NCI-H510A treated with DMSO at 0.1 percent for 48 hours (cell line): ENCODE measurements at places on chromosomes 5 and 9.
A peak's percentile ranks its signal among the peaks of the same experiment; 100 is the strongest.

- DNase-seq = no peak
Observed at GRCh38 chr5:175689147-175689991, 31.5 kb downstream of the HRH2 start.

DNA sequence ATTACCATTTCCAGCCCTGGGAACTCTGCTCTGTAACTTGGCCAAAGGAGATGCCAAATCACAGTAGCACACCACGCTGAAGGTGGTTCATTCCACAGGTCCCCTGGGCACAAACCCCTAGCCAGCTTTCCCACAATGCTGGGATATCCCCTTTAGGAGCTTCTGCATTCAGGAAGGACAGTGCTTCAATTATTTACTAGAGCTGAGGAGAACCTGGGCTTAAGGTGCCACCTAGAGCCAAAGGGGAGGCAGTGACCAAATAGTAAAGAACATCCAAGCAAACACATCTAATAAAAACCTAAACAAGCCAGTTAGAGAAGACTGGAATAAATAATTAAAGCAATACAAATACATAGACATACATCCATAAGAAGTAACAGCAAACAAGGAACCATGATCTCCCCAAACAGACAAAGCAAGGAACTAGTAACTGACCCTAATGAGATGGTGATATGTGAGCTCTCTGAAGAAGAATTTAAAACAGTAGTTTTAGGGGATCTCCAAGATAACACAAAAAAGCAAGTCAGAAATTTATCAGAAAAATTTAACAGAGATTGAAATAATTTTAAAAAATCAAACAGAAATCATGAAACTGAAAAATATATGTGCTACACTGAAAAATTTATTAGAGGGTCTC, 14.6 kb downstream of the KIF4B start:
- DNase-seq = no peak

GRCh38 chr9:29245351-29245750, 1672.1 kb upstream of the C9orf72 start:
- no peak for DNase-seq

DNA sequence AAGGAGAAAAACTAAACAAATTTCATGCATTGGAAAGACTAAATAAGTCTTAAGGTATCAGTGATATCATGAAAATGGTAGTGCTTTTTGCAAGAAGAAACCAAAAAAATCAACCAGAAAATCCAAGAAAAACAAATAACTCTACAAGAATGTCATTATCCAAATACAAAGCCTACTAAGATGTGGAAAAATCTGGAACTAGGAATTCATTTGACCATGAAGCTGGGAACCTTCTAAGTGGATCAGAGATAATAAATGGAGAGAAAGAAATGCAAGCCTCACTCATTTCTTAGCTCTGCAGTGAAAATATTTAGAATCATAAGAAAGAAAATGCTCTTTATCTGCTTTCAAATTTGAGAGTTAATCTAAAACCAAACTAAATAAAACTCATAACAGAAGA, 51.3 kb downstream of the RASEF start:
- DNase-seq = no peak

DNA sequence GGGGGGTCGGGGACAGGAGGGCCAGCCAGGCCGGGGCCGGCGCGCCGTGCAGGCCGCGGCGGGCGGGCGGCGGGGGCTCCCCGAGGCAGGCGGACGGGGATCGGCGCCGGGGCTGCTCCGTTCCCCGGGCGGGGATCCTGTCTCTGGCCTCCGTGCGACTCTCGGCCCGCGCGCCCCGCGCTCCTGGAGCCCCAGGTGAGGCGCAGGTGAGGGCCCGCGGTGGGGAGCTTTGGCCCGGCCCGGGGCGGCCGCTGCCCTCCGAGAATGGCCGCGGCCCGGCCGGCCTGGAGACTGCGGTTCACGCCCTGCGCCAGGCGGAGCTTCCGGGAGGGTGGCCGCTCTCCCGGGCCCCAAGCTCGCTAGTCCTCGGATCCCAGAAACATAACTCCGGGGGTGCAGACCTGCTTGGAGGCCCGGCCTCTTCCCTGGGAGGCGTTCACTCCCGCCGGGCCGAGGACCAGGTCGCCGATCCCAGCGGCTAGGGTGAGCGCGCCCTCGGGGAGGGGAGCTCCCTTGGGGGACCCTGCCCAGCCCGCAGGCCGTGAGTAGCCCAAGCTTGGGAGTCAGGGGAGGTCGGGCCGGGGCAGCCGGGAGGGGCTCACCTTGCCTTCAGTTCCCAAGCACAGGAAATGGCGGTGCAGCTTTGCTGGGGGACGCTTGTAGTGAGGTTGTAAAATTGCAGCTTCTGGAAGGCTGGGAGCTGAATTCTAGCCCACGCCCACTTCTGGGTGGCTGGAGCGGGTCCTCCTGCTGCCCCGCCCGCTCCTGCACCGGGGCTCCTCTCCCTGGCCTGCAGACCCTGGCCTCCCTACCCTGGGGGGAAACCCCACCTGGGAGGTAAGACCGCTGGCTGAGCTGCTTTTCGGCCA, 723 bp downstream of the PPP1R26 start:
- peak; percentile 29 for DNase-seq

- no peak for DNase-seq
Observed at GRCh38 chr5:6715758-6716628, 2.8 kb downstream of the TENT4A start.

GRCh38 chr5:91938441-91938840, 555.3 kb upstream of the ARRDC3 start:
- no peak for DNase-seq

- DNase-seq = no peak
Observed at GRCh38 chr5:160158087-160158486, 38.8 kb upstream of the PWWP2A start.

GRCh38 chr5:2523180-2523579, 228.3 kb downstream of the IRX2 start:
- DNase-seq = no peak

- no peak for DNase-seq
Observed at GRCh38 chr9:87455407-87455806, 42.3 kb upstream of the DAPK1 start.

- peak; percentile 64 for DNase-seq
Observed at GRCh38 chr5:39024005-39024404, 50.2 kb downstream of the RICTOR start.

GRCh38 chr9:70852711-70853240, 268.6 kb downstream of the TRPM3 start:
- DNase-seq = no peak
